ENCODE measurements at places on chromosomes 6 and 20.

DNA sequence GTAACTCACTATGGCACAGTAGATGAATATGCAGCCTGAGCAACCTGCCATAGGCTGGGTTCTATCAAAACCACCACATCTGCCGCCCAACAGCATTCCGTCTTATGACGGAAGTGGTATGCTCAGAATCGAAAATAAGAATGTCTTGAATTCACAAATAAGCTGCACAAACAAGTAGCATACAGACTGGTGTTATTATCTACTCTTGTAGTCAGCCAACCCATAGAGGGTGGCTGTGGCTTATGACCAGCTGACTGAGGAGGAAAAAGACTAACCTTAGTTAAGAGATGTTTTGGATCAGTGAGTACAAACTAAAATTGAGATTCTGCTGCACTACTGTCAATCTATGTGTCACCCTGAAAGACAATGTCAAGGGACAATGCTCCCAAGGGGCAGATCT lies 1255.1 kb upstream of the EYS start:
- no peak for DNase-seq

- no peak for DNase-seq
Observed at GRCh38 chr6:28408076-28408802, 8.7 kb upstream of the ZSCAN12 start.

- no peak for DNase-seq
Observed at GRCh38 chr6:160398674-160399271, 50.6 kb downstream of the SLC22A3 start.

GRCh38 chr6:64680446-64680845 lies 1026.6 kb downstream of the EYS start:
- no peak for DNase-seq

DNA sequence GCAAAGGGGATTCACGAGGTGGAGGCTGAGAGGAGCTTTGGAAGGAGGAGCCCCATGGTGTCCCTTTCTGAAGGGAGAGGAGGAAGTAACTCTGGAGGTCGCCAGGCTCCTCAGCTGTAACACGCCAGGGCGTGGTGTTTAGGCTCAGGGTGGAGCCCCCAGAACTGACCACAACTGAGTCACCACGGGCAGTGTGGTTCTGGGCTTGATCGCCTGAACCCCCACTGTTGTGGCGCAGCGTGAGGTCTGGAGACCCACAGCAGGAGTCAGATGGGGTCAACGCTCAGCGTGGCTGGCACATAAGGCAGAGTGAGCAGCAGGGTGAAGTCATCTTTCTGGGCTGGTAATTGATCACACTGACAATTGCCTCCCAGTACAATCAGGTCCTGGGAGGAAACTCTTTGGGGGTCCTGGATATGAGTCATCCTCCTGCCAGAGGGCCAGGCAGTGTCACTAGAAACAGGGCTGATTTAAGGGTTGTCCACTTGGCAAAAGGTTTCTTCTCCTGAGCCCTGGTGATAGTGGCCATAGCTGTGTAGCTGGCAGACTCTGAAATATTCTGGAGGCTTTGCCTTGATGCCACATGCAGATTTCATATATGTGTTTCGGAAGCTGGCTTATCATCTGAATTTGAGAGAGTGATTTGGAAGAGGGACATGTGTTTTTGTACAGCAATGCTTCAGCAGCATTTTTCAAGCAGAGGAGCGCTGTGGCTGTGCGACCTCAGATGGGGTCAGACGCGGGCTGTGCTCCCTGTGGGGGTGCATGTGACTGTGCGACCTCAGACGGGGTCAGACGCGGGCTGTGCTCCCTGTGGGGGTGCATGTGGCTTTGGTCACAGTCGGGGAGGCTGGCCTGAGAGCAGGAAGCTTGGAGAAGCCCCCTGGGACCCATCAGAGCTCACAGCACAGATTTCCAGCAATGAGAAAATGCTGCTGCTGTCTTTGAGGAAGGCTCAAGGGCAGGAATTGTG lies 50.0 kb downstream of the SYNJ2 start:
- no peak for DNase-seq

GRCh38 chr6:75149240-75149639 lies 56.6 kb downstream of the COL12A1 start:
- no peak for DNase-seq

DNA sequence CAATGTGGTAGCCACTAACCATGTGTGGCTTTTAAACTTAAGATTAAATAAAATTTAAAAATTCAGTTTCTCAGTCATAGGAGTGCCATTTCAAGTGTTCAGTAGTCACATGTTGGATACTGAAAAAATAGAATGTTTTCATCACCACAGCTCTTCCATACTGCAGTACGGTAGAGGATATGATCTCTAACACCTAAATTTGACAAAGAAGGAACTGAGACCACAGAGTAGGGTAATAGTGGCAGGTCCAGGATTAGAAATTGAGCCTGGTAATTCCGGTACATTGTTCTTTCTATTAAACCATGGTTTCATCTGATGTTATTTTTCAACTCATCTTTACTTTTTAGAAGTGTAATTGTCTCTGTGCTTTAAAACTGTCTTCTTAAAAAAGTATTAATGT lies 104.0 kb downstream of the CD2AP start:
- no peak for DNase-seq

GRCh38 chr6:106939848-106940247 lies 34.7 kb downstream of the CD24 start:
- no peak for DNase-seq

DNA sequence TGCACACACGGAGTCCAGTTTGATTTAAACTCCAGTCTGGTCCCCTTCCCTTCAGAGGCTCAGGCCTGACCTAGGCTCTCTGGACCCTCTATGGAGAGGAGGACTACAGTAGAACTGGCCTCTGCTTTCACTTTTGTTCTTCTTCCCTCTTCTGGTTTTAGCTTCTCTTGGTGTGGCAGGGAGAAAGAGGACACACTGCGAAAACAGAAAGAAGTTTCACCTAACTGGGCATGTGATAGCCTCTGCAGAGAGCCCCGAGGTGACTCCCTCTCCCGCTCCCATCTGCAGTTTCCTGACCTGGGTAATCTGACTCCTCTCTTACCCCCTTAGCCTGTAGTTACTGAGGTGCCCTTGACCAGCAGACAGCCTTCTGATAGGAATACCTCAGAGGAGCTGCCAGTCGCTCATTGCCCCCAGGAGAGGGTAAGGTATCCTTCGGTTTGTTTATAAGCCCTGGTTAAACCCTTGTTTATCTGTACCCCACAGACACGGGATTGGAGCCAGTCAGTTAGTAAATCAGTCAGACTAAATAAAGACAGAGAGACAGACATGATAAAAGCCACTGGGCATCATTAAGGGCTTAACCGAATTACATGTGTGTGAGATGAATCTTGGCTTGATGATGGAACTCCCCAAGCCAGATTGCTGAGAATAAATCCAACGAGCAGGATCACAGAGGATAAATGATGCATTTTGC lies 12.0 kb upstream of the DTNBP1 start:
- DNase-seq, result no peak

GRCh38 chr6:7050872-7051779 lies 56.6 kb upstream of the RREB1 start:
- no peak for DNase-seq

DNA sequence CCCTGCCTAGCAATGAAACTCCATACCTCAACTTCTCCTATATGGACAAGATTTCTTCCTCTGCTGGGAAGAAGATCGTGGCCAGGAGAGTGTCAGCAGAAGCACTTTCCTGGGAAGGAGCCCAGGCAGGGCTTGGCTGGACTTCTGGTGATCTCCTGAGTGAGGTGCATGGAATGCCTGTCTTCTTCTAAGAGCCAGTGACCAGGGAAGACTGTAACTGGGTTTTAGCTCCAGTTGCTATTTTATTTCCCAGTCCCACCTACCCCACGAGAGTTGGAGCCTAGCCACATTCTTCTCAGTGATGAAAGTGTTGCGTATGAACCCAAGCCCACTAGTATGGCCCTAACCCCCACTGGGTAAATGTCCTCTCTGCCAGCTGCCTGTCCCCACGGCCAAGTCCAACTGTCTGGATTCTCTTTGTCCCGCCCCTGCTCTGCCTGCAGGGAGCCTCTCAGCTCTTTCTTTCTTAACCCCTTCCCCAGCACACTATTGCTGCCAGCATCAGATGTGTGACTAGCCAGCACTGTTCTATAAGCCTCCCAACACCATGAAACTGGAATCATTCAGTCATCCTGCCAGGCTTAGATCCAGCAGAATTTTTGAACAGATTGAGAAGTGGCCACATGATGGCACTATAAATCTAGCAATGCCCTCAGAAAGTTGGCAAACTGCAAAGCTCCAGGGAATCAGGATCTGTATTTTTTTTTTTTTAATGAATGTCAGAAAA lies 69.8 kb upstream of the FAM184A start:
- no peak for DNase-seq

- DNase-seq, result no peak
Observed at GRCh38 chr6:152462716-152463115, 174.4 kb downstream of the SYNE1 start.

- no peak for DNase-seq
Observed at GRCh38 chr6:87799651-87800050, 97.6 kb upstream of the AKIRIN2 start.

DNA sequence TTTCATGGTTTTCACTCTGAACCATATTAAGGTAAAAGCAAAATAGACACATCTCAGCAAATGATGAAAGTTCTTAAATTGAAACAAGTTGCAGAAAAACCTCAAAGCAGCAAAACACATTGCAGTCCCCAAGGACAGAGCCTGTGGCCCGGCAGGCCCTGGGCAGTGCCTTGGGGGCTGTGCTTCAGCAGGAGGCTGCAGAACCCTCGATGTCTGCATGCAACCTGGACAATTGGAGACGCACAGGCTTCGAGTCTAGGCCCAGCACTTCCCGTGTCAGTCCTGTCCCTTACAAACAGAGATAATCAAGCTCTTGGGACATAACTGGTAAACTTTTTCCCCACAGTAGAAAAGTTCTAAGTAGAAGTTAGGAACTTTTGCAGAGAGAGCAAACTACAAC lies 9.2 kb downstream of the PYGB start:
- DNase-seq, result no peak

- no peak for DNase-seq
Observed at GRCh38 chr20:46011631-46012482, 3.1 kb downstream of the MMP9 start.

GRCh38 chr20:39813190-39813829 lies 851.2 kb downstream of the DHX35 start:
- no peak for DNase-seq

GRCh38 chr6:144797881-144798589 lies 512.9 kb downstream of the UTRN start:
- no peak for DNase-seq

DNA sequence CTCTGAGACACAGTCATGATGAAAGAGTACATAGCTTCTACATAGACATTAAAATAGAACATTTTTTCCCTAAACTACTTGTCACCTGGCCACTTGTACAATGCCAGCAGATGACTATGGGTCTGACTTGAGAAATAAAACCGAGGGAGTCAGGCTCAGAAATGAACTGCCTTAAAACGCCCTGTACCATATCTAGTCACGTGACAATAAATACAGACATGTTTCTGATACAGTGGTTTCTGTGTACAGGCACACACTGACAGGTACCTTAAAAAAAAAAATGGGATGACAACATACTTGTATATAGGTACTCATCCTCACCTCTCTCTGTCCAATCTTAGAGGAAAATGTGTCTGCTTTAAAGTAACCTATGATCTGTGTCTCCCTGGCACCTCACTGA lies 144.1 kb downstream of the SH3BGRL2 start:
- DNase-seq, result no peak

- no peak for DNase-seq
Observed at GRCh38 chr6:110128418-110128817, 51.1 kb downstream of the WASF1 start.

- no peak for DNase-seq
Observed at GRCh38 chr6:37507690-37508421, 8.2 kb upstream of the CCDC167 start.

DNA sequence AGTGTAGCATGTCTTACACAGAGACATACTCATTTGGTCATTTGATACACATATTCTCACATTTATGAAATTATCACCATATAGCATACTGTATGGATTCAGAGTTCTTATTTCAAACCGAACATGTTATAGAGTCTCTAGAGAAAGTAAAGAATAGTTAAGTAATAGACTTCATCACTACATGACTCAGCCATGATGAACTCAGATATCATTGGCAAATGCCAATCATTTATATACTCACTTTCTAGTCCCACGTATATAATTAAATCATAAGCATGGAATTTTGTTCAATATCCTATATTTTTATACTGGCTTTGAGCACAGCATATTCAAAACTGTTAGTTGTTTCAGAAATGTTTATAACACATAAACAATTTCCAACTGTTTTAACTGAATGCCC lies 749.9 kb downstream of the HACE1 start:
- no peak for DNase-seq

DNA sequence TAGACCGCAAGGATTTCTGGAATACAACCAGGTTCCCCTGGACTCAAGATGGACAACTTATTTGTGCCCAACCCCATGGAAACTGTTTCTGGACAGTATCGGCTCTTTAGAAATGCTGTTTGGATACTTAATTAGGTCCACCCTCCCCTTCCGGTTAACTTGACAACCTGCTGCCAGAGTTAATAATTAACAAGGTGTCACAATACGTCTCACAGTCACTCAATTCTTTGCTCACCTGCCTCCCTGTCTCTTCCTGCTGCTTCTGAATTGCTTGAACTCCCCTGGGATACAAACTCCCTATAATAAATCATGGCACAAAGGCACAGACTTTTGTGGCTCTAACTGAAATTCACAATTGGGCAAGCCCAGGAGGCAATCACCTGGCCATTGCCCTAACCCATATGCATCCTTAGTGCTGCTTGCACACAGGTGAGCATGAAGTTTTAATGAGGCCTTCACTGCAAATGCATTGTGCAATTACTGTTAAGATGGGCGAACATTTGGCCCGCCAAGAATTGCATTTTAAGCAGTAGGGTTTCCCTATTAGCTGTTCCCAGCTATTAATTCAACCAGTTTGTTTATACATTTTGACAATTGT lies 504.4 kb upstream of the NOX3 start:
- DNase-seq, result no peak

GRCh38 chr6:124443541-124443940 lies 518.7 kb upstream of the RNF217 start:
- no peak for DNase-seq

DNA sequence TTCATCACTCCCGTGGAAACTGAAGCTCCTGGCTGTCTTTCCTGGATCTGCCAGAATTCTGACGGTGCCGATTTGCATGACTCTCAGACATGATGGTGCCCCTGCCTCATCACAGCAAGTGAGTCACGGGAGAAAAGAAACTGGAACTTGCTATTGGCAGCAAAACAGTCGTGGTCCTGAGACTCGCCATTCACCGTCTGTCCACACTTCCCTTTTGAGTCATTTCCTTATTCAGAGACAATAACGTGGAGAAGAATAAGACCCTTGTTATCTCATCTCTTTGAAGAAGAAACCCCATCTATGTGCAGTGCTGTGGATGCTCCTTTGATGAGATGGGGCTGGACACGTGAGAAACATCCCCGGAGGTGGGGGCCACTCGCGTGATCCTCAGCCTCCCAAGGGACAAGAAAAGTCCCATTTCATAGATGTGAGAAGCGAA lies 4.2 kb downstream of the GPR31 start:
- no peak for DNase-seq

DNA sequence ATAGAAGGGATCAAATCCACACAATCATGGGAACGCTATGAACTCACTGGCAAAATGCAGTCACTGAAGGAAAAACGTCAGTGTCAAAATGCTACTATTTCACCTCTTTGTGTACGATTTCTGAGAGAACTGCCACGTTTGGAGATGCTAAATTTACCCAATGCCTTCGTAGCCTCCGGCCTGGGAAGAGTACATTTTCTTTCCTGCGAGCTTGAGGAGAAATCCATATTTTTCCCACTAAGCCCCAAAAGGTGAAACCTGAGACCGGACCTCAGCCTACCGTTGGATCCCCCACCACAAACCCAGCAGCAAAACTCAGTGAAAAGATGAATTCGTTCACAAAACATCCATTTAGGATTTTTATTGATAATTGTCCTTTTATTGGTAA lies 131.7 kb downstream of the GPX5 start:
- no peak for DNase-seq

Measured in stimulated activated CD8-positive, alpha-beta memory T cell treated with anti-CD3 and anti-CD28 coated beads, Interleukin-15, amount 100 ng/mL, for 1 hour (primary cell).